RPMI7951 (cell line): ENCODE measurements at places on chromosomes 5 and 9. TPM values are rescaled to one million over a fixed set of nuclear protein-coding genes. Genes with fewer than 3 reads are reported as not detected.

- no peak for DNase-seq
Measured at GRCh38 chr5:145981589-145982571, 45.5 kb downstream of the SH3RF2 start.

- DNase-seq = no peak
Measured at GRCh38 chr5:147372191-147372590, 137.4 kb downstream of the STK32A start.

- DNase-seq = peak; percentile 25
Measured at GRCh38 chr5:168123631-168124528, 167.6 kb upstream of the WWC1 start.

DNA sequence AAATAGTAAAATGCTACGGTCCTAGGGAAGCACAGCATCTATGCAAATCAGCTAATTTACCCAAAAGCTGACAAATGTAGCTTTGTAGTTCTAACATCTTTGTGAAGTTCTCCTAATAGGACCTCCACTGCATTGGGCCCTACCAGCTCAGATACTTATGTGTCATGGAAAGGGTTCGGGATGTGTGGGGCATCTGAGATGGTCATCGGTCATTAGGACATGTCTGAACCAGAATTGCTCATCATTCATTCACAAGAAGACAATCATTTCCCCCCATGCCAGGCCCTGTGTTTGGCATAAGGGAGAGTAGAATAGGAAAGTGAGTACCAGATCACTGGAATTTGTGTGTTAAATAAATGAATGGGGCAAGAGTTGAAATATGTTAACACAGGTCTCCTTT lies 35.7 kb downstream of the PWWP2A start:
- DNase-seq = peak; percentile 55

GRCh38 chr9:101664453-101664852 lies 69.7 kb upstream of the PPP3R2 start:
- DNase-seq = no peak

TMEM252 gene
- not detected in 2 replicates for total RNA-seq

DNAI1 gene
- total RNA-seq = not detected in 2 replicates

DMXL1 gene
- total RNA-seq = 12.5 and 21.5 TPM in 2 replicates

ANKRD20A1 gene
- not detected in 2 replicates for total RNA-seq

SHISAL2B gene
- total RNA-seq = not detected in 2 replicates
